ENCODE measurements at places on chromosomes 11 and 22.

GRCh38 chr11:128598096-128598495 is 10.7 kb upstream of the ETS1 start:
- no peak for DNase-seq

- no peak for DNase-seq
These were observed 6.0 kb downstream of the KBTBD4 start for GRCh38 chr11:47572715-47573255.

- DNase-seq: no peak
These were observed 30.5 kb upstream of the GCAT start for GRCh38 chr22:37777122-37777687.

DNA sequence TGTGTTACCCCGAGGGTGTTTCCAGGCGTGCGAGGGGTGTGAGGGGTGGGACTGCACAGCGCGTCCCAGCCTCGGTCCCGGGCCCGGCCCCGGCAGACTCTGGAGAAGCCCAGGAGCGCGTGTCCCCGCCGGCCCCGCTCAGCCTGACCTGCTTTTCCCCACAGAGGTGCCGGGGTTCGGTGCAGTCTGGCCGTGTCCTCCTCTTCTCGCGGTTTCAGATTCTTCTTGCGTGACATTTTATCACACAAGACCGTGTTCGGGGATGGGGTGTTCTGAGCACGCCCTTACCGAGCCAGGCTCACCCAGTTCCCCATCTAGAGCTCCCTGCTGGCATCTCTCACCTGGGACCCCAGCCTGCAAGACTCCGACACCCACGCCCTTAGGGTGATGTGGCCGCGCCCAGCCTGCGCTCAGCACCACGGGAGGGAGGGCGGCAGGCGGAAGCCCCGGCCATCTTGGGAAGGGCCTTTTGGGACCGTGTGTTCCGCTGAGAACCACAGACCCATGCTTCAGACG is 775.6 kb downstream of the BRD1 start:
- peak; percentile 52 for DNase-seq

GRCh38 chr22:26170112-26170492 is 840 bp downstream of the SEZ6L start:
- DNase-seq: no peak

GRCh38 chr11:62721994-62722393 is 5.3 kb downstream of the HNRNPUL2 start:
- no peak for DNase-seq

- DNase-seq: no peak
These were observed 1.2 kb downstream of the VEGFB start for GRCh38 chr11:64235437-64236161.

GRCh38 chr11:13339195-13340153 is 61.9 kb downstream of the BMAL1 start:
- peak; percentile 7 for DNase-seq

DNA sequence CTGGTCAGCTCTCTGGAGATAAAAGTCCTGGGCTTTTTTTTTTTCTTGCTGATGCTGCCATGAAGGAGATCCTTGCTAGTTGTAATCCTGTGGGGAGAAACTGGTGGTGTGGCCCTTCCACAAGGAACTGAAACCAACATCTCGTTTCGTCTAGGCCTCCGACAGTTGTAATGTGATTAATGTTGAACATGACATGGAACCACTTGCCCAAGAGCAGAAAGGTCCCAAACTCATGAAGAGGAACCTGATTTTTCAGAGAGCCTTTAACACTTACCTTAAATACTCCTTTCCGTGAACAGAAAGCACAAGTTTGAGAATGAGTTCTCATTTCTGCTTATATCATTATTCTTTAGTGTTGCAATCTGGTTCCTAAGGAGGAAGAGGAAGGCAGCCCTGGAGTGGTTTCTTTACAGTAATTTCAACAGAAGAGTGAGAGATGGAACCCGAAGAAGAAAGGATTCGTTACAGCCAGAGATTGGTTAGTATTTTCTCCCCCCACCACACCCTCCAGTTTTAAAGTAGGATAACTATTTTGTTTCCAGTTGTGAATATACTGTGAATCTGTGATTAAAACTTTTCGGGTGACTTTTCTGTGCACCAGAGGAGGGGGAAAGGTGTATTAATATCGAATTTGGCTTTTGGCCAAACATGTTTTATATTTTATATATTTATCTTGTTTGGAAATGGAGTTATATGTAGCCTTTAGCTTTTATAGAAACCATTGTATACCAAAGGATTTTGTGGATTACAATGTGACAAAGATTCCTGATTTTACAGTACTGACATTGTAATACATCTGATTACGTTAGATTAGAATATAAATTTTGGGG is 2.0 kb downstream of the KDM2A start:
- peak; percentile 38 for DNase-seq

Data from CD4-positive, alpha-beta T cell treated with Interferon alpha-2 for 1 hour (primary cell).